Articular chondrocyte of knee joint (primary cell): ENCODE measurements at places on chromosomes 5 and 9. TPM values are rescaled to one million over a fixed set of nuclear protein-coding genes. Genes with fewer than 3 reads are reported as not detected.

ARID3C gene
- total RNA-seq: 0.26 TPM in 1 of 2 replicates, not detected in the other

COL15A1 gene
- total RNA-seq: 56.8 and 175 TPM in 2 replicates

ANKRD34B gene
- not detected in 2 replicates for total RNA-seq

ACTL7B gene
- 0.22 TPM in 1 of 2 replicates, not detected in the other for total RNA-seq

VPS13A gene
- total RNA-seq: 68.5 and 76.4 TPM in 2 replicates

ARAP3 gene
- 3.8 and 4.4 TPM in 2 replicates for total RNA-seq

CORO2A gene
- total RNA-seq: 0.91 and 1.6 TPM in 2 replicates

GABRA1 gene
- total RNA-seq: not detected in 2 replicates

PCDHA3 gene
- 0.11 and 0.26 TPM in 2 replicates for total RNA-seq

ZNF883 gene
- 10.3 and 16.1 TPM in 2 replicates for total RNA-seq

NDUFS4 gene
- 95.3 and 108 TPM in 2 replicates for total RNA-seq
